ENCODE measurements at places on chromosomes 5 and 9.

DNA sequence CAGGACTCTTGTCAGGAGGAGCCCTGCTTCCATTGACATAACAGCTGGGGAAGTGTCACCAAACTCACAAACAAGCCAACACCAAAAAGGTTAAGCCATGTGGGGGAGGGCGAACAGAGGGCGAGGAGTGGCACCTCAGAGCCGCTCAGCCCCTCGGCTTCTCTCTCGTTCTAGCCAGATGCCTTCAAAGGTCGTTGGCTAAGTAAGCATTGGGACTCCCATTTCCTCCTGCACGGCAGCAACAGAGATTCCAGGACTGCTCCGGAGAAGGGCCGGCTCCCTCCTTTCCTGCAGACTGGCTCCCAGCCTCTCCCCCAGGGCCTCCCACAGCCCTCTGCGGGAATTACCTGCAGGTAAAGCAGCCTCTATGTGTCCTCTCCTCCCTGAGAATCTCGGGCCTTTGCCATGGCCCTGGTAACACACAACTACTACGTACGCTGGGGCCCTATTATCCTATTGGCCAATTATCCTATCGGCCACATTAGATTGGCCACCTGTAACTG lies 52.1 kb upstream of the RNU6ATAC start:
- no peak for DNase-seq

DNA sequence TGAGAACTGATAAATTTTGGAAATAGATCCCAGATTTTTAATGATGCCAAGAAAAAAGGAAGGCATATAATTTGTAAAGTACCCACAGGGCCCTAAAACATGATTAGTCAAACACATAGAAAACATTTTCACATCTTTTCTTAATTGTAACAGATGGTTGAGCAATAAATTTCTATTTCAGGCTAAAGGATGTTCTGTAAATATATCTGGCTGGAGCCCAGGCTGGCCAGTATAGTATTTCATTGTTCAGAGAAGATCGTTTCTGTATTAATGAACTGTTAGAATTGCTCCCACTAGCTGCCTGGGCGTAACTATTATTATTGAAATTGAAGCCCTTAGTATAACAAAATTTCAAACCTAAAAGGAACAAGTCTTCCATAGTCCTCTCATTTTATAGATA lies 105.3 kb upstream of the SMC2 start:
- DNase-seq = no peak

GRCh38 chr5:173981185-173981761 lies 7.7 kb upstream of the C5orf47 start:
- DNase-seq = no peak

- no peak for DNase-seq
These were observed 5.5 kb downstream of the PDLIM4 start for GRCh38 chr5:132262882-132263547.

DNA sequence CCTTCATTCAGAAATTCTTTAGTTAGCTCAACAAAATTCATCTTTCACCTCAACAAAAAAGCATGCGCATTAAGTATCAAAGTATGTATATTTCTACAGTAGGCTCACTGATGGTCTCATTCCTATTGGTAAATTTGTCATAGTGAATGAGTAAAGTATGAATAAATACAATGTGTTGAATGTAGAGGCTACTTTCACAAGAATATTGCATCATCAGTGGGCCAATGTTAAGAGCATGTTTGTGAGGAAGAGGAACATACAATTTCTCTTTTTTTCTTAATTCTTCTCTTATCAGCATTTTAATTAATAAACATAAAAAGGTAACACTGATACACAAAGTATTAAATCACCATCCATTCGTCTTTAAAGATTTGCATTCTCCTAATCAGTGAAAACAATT lies 505.1 kb downstream of the CETN3 start:
- DNase-seq = no peak

DNA sequence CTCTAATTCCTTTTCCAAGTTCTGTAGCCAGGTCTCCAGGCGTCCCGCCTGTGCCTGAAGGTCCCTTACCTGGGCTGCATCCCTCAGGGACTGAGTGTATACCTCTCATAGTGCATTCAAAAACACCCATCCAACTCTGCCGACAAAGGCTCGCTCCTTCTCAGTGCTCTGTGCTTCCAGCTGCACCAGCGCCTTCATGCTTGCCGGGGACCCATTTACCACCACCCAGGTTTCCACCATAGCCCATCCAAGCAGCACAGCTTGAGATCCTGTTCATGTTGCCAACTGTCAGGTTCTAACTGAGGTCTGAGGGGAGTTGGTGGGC lies 794.5 kb downstream of the EFNA5 start:
- DNase-seq = no peak

DNA sequence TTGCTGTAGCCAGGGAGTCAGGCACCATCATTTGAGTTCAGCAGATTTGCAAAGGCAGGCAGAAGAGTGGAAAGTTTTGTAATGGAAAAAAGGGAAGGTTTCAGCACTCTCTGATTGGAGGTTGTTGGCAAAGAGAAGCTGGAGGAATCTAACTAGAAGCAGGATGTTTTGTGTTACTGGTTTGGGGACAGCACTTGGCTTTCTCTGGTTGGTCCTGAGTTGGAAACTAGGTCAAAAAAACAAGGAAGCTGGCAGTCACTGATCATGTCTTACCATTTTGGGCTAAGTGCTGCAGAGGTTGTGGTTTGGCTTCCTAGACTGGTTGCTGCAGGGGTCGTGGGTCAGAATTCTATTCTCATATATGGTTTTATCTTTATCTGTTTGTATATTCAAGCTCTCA lies 189.8 kb downstream of the DRD1 start:
- DNase-seq = no peak

DNA sequence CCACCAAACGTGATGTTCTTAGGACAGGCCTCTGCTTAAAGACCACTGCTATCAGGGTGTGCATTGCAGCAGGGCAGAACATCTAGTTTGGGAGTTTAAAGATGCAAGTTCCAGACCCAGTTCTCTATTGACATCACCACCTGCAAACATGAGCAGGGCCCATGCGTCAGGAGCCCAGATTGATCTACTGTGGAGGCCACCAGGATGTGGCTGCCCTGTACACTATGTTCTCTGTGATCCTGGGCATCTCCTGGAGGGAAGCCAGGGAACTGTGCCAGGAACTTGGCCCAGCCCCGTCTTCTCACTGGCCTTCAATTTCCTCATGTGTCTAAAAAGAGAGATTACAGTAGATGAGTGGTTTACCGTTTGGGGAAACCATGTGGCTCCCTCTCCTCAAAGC lies 87.1 kb downstream of the PDE6A start:
- peak; percentile 95 for DNase-seq

DNA sequence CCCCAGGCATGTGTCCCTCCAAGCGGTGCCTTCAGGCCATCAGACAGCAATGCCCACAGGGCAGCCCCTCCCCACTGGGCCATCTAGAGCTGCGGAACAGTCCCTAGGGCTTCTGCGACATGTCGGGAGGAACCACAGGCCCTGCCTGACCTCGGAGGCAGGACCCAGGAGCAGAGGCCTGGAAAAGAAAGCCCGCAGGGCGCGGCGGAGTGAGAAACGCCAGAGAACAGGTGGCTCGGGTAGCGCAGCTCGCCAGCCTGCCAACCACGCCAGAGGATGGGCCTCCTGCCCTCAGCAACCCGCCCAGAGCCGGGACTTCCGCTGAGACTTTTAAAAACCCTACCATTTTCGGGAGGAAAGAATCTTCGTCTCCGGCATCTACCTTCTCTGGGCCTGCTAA lies 715 bp downstream of the LCN8 start:
- DNase-seq = no peak

- DNase-seq = no peak
These were observed 144.4 kb upstream of the MAP3K1 start for GRCh38 chr5:56670916-56671315.

DNA sequence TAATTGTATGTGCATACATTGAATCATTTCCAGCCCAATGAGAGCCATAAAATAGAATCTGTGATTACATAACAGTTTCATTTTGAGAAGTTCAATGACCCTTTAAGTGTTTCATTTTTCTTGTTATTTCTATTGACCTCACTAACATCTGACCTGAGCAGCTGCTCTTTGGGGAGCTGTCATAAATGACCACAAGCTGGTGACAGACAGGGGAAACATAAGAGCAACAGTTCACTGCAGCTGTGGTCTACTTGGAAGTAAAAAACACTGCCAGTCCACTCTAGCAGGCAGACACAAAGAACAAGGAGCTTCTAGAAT lies 265.4 kb downstream of the DTWD2 start:
- no peak for DNase-seq

GRCh38 chr5:145479271-145479670 lies 355.9 kb downstream of the PRELID2 start:
- no peak for DNase-seq

- no peak for DNase-seq
These were observed 1.3 kb downstream of the MOB3B start for GRCh38 chr9:27528076-27528885.

DNA sequence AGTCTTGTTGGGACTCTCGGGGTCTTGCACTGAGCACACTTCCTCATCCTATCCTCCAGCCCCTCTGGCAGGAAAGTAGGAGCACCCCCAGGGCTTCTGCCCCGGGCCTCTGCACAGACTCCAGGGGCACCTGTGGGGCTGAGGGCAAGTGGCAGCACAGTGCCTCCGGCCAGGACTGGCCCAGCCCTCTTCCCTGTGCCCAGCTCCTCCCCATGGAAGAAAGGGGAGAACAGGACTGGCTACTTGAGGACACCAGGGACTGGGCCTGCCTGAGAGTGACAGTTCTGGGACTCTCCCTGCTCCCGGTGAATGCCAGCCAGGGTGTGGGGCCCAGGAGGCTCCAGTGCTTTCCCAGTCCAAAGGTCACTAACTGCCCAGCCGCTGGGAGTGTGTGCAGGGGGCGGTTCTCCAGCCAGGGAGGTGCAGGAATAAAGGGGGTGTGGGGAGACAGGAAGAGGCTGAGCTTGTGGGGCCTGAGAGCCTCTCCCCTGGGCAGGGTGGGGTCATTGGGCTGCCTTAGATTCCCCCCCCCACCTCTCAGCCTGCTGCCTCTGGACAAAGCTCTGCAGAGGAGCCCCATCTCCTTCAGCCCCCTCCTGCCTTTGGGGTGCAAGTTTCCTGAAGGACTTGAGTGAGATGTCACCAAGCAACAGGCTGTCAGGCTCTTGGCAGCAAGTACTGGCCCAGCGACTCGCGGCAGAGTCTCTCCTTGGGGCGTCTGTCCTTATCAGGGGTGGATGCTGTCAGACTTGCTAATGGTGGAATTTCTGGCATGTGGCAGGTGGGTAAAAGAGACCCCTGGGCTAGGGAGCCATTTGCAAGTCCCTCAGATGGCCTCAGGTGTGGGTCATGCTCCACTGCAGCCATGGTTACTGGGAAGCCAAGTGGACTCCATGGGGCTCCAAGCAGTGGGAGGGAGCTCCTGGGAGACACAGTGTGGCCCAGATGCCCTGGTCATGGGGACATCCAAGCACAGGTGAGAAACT lies 19.1 kb upstream of the JADE2 start:
- no peak for DNase-seq

GRCh38 chr5:51172903-51173626 lies 210.2 kb upstream of the ISL1 start:
- DNase-seq = no peak

DNA sequence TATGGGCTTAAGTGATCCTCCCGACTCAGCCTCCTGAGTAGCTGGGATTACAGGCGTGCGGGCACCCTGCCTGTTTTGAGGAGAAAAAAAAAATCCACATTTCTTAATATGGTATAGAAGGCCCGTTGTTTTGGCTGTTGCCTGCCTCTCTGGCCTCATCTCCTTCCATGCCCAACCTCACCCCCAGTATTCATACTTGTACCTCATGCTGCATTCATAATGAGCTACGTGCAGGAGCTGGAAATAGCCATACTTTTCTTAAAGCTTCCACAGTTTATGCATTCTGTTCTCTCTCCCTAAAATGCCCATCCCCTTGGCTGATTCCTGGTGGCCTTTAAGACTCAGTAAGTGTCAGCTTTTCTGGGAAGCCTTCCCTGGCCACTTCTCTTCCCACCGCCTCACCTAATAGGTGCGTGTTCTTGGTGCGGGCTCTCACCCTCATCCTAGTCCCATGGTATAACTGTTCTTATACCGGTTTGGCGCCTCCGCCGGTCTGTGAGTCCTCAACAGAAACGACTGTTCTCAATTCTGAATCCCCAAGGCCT lies 2.1 kb upstream of the TPM2 start:
- DNase-seq = no peak

- peak; percentile 70 for DNase-seq
These were observed 1201.4 kb upstream of the C9orf72 start for GRCh38 chr9:28774433-28775235.

DNA sequence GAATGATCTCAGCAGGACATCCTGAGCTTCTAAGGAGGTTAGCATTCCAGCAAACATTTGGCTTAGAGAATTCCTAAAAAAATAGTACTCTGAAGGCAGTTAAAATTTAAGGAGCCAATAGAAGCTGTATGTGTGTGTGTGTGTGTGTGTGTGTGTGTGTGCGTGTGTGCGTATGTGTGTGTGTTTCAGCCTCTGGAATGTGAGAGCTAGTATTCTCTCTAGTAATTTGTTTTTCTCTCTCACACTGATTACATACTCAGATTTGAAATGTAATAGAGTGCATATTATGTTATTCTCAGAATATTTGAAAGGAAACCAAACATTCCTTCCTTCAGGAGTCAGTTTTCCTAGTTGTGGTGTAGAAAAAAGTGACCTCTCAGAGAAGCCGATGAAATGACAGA lies 279.6 kb downstream of the TMEM38B start:
- no peak for DNase-seq

- no peak for DNase-seq
These were observed 63.3 kb downstream of the INSL6 start for GRCh38 chr9:5122116-5122515.

GRCh38 chr5:72006361-72006760 lies 100.9 kb upstream of the MAP1B start:
- no peak for DNase-seq

DNA sequence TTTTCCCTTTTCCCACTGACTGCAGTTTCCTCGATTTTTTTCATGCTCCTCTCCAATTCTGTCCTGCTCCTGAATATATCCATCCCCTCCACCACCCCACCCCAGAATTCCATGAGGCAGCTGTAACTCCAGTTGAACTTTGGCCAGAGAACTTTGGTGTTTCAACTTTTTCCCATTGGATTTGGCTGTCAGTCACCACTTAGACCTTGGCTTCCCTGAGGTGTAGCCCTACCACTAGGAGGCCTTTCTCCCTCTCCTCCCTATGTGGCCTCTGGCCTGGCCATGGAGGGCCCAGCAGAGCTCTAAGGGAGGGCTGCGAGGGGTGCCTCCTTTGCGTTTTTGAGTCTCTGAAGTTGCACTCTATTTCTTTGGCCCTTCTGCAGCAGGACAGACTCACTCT lies 261.3 kb downstream of the PIK3R1 start:
- peak; percentile 60 for DNase-seq

- peak; percentile 44 for DNase-seq
These were observed 34.8 kb downstream of the BOD1 start for GRCh38 chr5:173581408-173582215.

- DNase-seq = peak; percentile 41
These were observed 54.7 kb downstream of the SLC38A9 start for GRCh38 chr5:55657443-55657842.

Data from SK-MEL-5 (cell line).